Pancreas (tissue), 10 donors: ENCODE measurements at places on chromosomes 5 and 9. TPM values are rescaled to one million over a fixed set of nuclear protein-coding genes. Genes with fewer than 3 reads are reported as not detected.

Gene SLC23A1
- 0.49 TPM for total RNA-seq

GRCh38 chr5:28748446-28748845, 1710.1 kb upstream of the CDH9 start:
- no peaks in the 10 kb centered on the region for H3K27me3 ChIP-seq
- no peak for DNase-seq
- H3K4me3 ChIP-seq, result no peak overlapping the region
- no peaks in the 10 kb centered on the region for H3K36me3 ChIP-seq
- H3K27ac ChIP-seq, result no peak overlapping the region

DNA sequence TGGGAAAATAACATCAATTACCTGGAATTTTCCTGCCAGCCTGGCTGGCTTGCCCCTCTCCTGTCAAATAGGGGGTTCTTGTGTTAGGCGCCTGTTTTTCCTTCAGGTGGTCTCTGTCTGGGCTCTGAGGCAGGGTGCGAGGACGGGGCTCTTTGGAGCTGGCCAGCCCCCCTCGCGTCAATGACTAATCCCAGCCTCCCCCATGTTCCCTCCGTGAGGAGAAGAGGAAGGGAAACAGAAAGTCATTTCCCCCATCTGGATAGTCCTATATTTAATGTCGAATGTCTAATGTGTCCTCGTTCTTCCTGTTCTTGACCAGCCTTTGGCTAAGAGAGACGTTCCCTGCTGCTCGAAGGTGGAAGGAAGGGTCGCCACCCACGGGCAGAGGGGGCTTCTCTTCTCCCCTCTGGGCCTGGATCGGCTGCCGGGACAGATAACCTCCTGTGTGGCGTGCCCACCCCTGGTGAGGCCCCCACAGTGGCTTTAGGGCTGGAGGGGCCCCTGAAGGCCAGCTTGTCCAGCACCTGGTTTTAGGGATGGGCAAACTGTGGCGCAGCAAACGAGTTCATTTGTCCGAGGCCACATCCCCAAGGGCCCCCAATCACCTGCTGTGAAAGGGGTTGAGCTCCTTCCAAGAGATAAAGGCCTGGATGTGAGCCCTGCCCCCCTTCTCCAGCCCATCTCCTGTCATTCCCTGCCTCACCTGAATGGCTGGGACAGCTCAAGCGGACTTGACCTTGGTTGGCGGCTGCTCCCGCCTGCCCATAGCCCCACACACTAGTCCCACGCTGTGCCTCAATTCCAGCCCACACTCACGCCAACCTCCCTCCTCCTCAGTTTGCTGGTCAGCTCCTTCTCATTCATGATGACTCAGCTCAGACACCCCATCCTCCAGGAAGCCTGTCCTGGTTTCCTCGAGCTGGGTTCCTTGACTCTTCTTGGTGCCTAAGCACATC, 35.9 kb upstream of the UNC5A start:
- H3K27me3 ChIP-seq, result no peaks in the 10 kb centered on the region
- no peaks in the 10 kb centered on the region for H3K4me1 ChIP-seq
- H3K27ac ChIP-seq, result no peak overlapping the region
- H3K4me3 ChIP-seq, result no peak overlapping the region

DNA sequence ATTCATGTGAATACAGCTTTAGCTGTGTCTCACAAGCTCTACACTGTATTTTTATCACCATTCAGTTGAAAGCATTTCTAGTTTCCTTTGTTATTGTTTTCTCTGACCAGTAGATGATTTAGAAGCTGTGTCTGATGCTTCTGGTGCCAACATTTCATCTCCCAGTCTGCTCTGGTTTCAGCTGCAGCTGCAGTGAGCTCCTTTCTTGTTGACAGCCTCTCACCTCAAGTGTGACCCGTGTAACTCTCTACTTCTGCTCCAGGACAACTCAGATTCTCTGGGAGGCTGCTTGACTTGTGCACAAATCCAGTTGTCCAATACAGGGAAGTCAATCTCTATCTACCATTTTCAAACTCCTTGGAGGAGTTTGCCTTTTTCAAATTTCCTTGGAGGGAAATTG, 504.8 kb downstream of the DIRAS2 start:
- no peak for DNase-seq
- no peaks in the 10 kb centered on the region for H3K36me3 ChIP-seq
- no peak overlapping the region for H3K27ac ChIP-seq
- H3K4me1 ChIP-seq, result no peaks in the 10 kb centered on the region
- H3K4me3 ChIP-seq, result no peak overlapping the region
- H3K27me3 ChIP-seq, result no peaks in the 10 kb centered on the region

GRCh38 chr5:124795829-124796228, 49.4 kb upstream of the ZNF608 start:
- DNase-seq, result no peak
- H3K27ac ChIP-seq, result no peak overlapping the region
- H3K27me3 ChIP-seq, result no peaks in the 10 kb centered on the region
- H3K4me1 ChIP-seq, result peaks cover 7% of the 10 kb centered on the region
- H3K4me3 ChIP-seq, result no peak overlapping the region

- no peak overlapping the region for H3K4me3 ChIP-seq
- no peaks in the 10 kb centered on the region for H3K27me3 ChIP-seq
- DNase-seq, result no peak
- H3K4me1 ChIP-seq, result no peaks in the 10 kb centered on the region
- no peak overlapping the region for H3K27ac ChIP-seq
Observed at GRCh38 chr5:42666869-42667268, 89.7 kb upstream of the CCDC152 start.

GRCh38 chr5:159536646-159537045, 206.4 kb upstream of the IL12B start:
- no peak overlapping the region for H3K4me3 ChIP-seq
- no peaks in the 10 kb centered on the region for H3K4me1 ChIP-seq
- H3K27ac ChIP-seq, result no peak overlapping the region
- no peaks in the 10 kb centered on the region for H3K36me3 ChIP-seq
- no peaks in the 10 kb centered on the region for H3K27me3 ChIP-seq
- no peak for DNase-seq
